ENCODE measurements at places on chromosomes 13 and 19. TPM values are rescaled to one million over a fixed set of nuclear protein-coding genes. Genes with fewer than 3 reads are reported as not detected.

Gene KANK3
- 22.8 TPM for total RNA-seq

Gene S1PR4
- 1.0 TPM for total RNA-seq

Gene FPR1
- total RNA-seq: 4.3 TPM

Gene TBC1D4
- total RNA-seq: 116 TPM

Gene PGLYRP2
- total RNA-seq: not detected

DNA sequence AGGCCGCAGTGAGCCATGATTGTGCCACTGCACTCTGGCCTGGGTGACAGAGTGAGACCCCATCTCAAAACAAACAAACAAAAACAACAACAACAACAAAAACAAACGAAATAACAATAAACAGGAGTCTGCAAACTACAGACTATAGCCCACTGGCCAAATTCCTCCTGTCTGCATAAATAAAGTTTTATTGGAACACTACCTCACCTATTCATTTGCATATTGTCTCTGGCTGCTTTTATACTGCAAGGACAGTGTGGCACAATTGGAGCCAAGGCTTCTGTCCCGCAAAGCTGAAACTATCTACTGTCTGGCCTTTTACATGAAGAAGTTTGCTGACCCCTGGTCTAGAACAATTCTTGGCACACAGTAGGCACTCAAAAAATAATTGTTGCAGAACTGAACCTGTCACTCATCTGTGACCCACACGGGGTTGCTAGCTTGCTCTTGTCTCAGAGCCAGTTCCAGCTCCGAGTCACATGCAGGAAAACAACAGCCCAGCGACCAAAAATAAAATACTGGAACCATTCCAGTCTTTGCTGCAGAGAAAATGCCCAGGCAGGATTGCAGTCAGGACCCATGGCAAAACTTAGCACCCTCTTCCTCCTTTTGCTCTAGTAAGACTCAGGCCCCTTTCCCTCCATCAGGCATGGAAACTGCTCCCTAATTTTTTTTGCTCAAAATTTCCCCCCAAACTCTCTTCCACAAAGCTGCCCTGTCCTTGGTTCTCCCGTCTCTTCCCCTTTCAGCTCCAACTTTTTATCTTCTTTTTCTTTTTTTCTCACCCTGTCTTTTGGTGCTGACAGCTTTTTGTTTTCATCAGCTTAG, 4.8 kb upstream of the MYH14 start:
- peak; percentile 44 for DNase-seq

GRCh38 chr13:48265217-48265815, 32.3 kb downstream of the ITM2B start:
- no peak for DNase-seq

GRCh38 chr13:110593430-110594130, 21.8 kb upstream of the NAXD start:
- DNase-seq: no peak

GRCh38 chr13:63088226-63088625, 1672.6 kb upstream of the PCDH20 start:
- no peak for DNase-seq

DNA sequence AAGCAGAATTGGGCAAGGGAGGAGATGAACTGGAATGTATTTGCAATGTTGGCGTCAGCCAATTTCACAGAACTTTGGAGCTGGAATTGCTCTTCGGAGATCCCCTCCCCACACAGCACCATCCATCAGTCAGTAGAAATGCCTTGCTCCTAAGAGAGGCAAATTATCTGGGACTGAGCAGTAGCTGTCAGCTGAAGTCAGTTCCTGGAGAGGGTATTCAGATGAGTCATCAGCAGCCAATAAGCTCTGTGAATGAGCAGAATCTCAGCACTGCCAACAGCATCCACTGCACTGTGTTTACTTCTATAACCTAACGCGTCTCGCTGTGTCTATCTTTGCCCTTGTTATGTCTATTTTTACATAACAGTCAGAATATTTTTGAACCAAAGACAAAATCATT, 213.7 kb downstream of the SLITRK5 start:
- no peak for DNase-seq

GRCh38 chr19:49857061-49857837, 6.3 kb downstream of the PTOV1 start:
- no peak for DNase-seq

DNA sequence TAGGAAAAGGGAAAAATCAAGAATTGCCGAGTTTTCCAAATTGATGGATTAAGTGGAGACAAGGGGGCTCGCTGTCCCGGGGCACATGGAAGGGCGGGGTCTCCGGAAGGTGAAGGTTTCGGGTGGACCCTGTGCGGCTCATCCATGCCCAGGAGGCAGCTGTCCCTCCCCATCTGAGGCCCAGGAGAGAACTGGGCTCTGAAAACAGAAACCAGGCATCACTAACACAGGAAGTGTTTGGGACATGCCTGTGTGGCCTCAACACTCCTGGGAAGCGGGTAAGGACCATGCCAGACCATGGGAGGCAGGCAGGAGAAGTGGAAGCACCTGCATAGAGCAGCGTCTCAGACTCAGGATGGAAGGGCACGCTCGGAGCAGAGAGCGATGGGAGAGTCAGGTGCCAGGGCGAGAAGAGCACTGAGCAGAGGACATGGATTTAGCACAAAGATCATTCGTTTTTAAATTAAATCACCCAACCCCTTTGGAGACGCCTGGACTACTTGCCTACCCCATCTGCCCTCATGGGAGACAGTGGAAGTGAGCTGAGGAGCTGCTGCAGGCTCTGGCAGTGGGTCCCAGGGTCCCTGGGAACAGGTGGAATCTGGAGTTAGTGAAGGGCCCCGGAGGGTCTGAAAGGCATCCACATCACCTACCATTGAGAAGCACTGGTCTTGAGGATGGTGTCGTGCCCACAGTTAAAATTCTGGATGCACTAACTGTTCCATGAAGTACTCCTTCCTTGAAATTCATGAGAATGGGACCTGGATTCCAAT, 183.2 kb upstream of the SOX1 start:
- no peak for DNase-seq

DNA sequence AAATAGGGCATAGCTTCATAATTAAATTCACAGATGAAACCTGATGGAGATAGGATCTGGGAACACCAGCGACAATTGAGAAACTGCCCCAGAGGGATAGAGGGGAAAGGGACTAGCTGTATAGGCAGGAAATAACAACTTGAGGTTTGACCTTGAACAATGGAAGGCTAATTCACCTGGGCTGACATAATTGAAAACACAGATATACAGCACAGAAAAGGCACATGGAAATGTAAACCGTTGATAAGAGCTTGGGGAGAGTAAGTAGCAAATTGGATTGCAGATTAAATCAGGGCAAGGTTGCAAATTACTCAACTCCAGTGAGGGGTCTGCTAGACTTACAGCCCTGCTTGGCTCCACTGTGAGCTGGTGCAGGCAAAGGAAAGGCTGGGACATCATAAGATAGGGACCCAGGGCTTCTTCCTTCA, 246.7 kb downstream of the DLEU7 start:
- no peak for DNase-seq

GRCh38 chr19:53365134-53365898, at the start of gene ZNF525:
ZNF525 (plus strand) TSS chr19:53365705; CDS start chr19:53372282, 6,577 bp downstream.
- peak; percentile 94 for DNase-seq

DNA sequence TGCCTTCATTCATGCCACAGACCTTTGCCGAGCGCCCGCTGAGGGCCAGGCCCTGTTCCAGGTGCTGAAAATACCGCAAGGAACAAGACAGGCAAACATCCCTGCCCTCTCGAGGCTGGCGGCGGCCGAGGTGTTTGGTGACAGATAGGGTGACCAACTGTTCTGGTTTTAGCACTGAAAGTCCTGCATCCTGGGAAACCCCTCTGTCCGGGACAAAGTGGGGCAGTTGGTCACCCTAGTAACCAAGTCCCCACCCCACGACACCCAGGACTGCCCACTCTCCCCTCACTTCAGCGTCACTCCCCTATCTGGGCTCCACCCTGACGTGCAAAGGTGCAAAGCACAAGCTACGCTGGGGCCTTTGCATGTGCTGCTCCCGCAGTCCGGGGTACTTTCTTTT, 17.3 kb downstream of the ZBTB7A start:
- DNase-seq: peak; percentile 83
